ENCODE measurements at places on chromosomes 5 and 9.

DNA sequence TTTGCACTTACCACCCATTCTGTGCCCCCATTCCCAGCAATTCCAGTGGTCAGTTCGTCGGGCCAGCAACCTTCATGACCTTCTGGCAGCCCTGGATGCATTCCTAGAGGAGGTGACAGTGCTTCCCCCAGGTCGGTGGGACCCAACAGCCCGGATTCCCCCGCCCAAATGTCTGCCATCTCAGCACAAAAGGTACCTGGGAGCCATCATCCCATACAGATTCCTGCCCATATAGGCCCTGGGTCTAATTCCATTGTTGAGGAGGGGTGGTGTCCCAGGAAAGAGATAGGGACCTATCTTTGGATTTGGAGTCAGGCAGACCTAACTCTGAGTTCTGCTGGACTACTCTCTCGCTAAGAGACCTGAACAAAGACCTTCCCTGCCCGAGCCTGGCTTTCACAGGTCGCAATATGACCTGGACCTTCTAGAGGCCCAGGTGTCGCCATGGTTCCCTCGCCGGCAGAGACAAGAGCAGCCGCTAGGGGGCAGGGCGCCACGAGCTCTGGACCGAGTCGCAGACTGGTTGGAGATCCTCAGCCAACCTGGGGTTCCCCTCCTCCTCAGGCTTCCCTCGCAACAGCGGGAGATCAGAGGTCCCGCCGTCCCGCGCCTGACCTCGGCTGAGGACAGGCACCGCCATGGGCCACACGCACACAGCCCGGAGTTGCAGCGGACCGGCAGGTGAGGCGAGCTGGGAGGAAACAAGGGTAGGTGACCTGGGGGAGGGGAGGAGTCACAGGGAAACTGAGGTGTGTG is 3.1 kb downstream of the SLC4A9 start:
- DNase-seq: peak; percentile 23

GRCh38 chr5:69431424-69432303 is 16.7 kb downstream of the MARVELD2 start:
- DNase-seq: no peak

- no peak for DNase-seq
Observed at GRCh38 chr5:14503017-14503680, 78.4 kb upstream of the OTULINL start.

GRCh38 chr9:118023644-118024043 is 319.4 kb downstream of the TLR4 start:
- DNase-seq: no peak

- DNase-seq: no peak
Observed at GRCh38 chr5:40410231-40410861, 269.4 kb upstream of the PTGER4 start.

DNA sequence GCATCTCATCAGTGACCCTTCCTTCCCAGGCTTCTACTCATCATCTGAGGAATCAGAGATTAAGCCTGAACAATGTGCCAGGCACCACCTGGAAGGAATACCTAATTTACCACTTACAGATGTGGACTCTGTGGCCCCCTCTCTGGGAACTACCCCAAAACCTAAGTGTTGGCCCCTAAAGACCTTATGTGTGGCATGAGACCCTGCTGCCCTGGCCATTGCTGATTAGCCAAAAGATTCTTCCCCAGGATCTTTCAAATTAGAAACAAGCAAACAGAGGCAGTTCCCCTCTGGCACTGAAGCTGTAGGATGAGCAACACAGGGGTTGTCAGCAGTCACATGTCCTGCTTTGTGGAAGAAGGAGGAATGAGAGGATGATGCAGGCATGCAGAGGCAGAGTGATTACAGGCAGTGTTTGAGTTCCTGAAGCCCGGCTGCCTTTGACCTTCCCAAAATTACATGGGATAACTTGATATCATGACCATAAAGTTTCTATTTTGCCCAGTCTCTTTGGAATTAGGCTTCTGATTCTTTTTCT is 10.6 kb downstream of the SPINK4 start:
- DNase-seq: no peak

GRCh38 chr9:84121991-84122523 is 141.5 kb downstream of the RMI1 start:
- DNase-seq: no peak

- DNase-seq: no peak
Observed at GRCh38 chr5:150626853-150627276, 13.6 kb upstream of the SYNPO start.

DNA sequence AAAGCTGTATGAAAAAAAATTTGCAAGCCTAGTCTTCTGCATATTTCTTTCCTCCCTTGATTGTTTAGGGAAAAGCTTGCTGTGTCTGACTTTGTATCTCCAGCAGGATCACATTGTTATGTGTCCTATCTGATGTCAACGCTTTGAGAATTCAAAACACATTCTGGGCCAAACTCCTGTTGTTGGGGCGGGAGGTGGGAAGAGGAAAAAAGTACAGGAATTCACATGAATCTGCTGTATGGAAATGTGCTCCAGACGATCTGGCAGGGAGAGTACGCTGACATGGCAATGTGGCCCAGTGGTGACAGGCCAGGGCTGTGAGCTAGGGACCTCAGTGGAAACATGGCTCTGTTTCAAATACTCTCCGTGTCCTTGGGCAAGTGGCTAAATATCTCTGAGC is 87.4 kb upstream of the GNA14 start:
- DNase-seq: no peak

DNA sequence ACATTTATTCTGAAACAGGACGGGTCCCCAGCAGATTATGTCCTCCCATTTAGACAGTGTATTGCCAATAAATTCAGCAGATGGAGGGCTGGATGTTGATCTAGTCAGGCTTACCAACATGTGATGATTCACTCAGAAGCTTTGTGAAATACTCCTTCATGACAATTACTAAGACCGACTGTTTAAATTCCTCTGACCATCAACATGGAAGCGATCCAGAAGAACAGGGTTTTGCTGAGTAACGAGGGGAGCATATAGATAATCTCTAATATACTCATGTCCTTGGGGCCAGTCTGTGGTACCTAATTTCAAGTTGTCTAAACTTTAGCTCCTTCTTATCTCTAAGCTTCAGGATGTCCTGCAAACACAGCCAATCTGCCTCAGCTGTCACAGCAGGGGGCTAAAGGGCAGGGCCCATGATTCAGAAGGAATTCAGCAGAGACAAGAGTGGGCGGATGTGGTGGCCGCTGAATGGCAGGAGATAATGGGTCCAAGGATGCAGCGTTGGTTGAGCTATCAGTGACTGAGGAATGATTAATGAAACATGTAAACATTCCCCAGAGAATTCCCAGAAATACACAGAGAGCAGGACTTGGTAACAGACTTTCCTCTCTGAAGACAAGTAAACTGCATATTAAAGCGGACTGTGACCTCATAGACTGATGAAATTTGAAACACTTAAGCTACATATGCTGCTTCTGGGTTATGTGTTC is 109.4 kb downstream of the ANKRD55 start:
- DNase-seq: no peak

GRCh38 chr9:93098236-93098946 is 2.4 kb downstream of the CARD19 start:
- no peak for DNase-seq

DNA sequence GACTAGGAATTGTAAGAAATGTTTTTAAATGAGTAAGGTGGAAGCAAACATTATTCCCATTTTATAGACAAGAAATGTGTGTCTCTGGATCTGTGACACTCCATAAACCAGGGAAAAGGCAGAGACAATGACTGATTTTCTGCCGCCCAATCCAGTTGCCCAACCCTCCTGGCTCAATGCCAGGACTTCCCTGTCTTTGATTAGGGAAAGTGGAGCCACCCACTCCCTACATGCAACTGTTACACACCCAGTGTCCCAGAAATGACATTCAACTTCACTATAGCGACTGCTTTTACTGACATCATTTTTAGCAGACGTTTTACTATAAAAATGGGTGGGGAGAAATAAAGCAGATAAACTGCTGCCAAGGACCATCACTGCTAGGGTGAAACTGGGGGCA is 79.7 kb downstream of the THBS4 start:
- no peak for DNase-seq

DNA sequence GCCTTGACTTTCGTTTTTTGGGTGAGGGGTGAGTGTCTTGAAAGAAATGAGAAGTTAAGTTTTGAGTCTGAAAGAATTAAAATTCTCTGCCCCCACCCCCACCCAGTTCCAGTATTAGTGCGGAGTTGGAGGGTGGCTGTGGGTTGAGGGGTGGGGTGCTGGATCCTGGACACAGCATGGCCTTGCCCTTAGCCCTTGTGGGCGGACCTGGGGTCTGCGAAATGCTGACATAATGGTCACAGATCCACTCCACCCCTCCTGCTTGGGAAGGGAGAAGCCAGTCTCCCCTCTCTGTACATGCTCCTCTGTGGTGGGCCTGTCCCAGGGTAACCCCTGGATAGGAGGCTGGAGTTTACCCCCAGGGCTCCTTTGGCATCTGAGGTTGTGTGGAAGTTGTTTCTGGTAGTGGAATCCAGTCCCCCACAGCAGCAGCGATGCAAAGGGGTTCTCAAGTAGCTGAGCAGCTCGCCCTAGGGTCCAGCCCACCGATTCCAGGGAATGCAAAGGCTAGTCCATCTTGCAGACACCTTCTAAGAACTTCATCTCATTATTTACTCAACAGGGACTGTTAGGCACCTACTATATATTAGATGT is 42.8 kb upstream of the TCF7 start:
- DNase-seq: no peak

DNA sequence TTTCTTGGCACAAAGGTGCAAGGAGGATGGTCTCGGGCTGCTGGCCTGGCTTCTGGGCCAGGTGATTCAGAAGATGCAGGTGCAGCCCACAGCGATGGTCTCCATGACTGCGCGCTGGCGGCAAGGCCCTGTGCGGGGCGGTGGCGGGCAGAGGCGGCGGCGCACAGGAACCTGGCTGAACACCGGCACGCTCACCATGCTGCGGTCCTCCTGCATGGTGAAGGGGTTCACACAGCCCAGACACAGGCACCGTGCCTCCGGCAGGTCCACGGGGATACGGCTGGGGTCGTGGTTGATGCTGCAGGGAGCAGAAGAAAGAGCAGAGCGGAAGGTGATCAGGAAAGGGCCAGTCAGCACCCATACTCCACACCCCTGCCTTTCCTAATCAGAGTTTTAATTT is 4.8 kb downstream of the IL17B start:
- DNase-seq: no peak

- DNase-seq: no peak
Observed at GRCh38 chr5:143495110-143495509, 91.6 kb upstream of the NR3C1 start.

DNA sequence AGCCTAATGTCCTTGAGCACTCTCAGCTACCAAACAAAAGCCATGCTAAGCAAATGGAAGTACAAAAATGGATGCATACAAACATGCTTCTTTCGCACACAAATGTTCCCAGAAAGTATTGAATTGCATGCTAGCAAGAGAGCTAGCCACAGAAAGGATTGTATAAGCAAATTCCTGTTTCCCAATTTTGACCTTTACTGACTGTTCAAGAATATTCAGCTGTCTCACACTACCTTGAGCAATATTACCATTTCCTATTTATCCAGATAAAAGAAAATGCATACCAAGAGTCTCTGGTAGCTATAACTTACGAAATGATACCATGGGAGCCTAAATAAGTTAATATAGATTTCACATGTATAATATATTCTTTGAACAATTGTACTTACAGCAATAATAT is 264.6 kb downstream of the TMEM167A start:
- DNase-seq: no peak

DNA sequence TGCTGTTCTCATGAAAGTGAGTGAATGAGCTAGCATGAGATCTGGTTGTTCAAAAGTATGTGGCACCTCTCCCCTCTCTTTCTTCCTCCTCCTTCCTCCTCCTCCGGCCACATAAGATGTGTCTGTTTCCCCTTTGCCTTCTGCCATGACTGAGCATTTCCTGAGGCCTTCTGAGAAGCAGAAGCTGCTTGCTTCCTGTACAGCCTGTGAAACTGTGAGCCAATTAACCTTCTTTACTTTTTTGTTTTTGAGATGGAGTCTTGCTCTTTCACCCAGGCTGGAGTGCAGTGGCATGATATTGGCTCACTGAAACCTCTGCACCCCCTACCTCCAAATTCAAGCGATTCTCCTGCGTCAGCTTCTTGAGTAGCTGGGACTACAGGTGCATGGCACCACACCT is 6.1 kb downstream of the S100Z start:
- no peak for DNase-seq

DNA sequence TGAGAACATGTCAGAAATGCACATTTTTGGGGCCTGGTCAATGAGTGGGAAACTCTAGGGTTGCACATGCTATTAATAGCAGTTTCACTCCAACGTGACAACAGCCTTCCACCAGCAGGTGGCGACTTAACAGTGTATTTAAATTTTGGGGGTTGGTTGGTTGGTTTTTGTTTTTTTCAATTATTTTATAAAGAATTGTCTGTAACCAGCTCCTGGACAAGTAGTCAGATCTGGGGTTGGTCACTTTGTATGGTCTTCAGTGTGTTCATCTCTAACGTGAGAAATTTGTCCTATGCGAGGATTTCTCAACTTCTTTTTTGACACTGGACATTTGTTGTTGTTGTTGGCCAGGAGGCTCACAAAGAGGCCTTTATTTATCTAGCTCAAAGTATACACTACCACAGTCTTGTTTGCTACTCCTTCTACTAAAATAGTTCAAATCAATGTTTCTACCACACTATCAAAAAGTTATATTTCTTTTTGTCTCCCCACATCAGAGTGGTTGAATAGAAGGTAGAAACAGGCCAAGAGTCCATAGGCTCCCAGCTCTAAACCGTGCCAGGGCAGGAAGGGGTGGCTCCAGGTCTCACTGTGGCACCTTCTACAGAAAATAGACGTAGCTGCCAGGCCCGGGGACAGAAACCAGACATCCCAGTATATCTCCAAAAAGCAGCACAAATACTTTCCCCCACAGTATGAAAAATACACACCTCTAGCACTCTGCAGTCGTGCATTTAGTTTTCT is 110.4 kb downstream of the TRPM6 start:
- peak; percentile 21 for DNase-seq

DNA sequence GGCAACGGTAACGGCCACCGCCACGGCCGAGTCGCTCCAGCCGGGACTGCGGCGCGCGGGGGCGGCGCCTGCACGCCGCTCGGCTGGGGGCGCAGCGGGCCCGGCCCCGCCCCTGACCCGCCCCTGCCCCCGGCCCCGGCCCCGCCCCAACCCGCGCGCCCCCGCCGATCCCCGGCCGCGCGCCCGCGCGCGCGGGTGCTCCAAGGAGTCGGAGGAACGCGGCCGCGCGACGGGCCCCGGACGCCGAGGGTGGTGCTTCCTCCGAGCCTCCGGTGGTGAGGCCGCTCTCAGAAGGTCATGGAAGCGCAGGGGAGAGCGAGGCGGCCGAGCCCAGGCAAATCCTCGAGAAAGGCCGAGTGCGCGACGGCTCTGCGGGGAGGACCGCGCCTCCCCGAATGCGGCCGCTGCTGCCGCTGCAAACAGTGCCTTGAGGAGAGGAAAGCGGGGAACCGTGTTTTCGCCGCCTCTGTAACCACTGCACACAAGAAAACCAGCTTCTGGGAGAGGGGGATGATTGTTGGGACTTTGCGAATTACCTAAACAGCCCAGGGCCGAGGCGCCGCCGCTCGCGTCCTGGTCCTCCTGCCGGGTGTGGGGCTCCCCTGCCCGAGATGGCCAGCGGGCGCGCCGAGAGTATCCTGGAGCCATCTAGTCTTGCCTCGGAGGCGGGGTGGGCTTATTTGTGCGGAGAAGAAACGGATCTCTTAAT is at the start of gene LIFR:
Gene LIFR (minus strand): TSS at position 48 of the 709 bp plus-strand sequence. CDS start 25,999 bp downstream, outside the sequence.
- no peak for DNase-seq

GRCh38 chr5:86679949-86680348 is 62.2 kb downstream of the COX7C start:
- no peak for DNase-seq

Data from NCI-H1048 (cell line).